ENCODE measurements at places on chromosomes 11 and 22.
A peak's percentile ranks its signal among the peaks of the same experiment; 100 is the strongest.

GRCh38 chr11:114606003-114606801 is 10.6 kb upstream of the NXPE4 start:
- no peak for DNase-seq

DNA sequence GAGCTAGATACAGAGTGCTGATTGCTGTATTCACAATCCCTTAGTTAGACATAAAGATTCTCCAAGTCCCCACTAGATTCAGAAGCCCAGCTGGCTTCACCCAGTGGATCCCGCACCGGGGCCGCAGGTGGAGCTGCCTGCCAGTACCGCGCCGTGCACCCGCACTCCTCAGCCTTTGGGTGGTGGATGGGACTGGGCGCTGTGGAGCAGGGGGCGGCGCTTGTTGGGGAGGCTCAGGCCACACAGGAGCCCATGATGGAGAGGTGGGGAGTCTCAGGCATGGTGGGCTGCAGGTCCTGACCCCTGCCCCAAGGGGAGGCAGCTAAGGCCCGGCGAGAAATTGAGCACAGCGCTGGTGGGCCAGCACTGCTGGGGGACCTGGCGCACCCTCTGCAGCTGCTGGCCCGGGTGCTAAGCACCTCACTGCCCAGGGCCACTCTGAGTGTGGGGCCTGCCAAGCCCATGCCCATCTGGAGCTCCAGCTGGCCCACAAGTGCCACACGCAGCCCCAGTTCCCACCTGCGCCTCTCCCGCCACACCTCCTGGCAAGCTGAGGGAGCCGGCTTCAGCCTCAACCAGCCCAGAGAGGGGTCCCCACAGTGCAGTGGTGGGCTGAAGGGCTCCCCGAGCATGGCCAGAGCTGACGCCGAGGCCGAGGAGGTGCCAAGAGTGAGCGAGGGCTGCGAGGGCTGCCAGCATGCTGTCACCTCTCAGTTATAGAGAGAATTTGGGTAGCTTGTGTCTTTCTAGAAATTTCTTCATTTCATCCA is 417.6 kb downstream of the METTL15 start:
- DNase-seq: no peak

DNA sequence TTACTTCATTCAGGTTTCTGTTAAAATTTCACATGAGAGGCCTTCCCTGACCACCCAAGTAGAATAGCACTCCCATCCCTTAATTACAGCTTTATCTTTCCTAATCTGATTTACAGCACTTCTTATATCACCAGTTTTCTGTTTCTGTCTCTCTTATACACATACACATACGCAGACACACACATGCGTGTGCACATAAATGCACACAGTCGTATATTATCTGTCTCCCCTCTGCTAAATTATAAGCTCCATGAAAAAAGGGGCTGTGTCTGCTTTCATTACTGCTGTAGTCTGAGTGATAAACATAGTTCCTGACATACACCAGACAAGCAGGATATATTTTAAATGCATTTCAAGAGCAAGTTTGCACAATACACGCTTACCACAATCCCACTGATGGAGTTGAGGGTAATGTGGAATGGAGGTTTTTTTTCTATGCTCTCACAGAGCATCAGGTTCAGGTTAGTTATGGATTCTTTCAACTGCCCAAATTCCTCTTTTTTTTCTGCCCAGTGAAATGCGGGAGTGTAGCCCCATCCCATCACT is 13.7 kb upstream of the TOP3B start:
- no peak for DNase-seq

GRCh38 chr11:18768472-18768901 is 23.1 kb downstream of the PTPN5 start:
- DNase-seq: no peak

DNA sequence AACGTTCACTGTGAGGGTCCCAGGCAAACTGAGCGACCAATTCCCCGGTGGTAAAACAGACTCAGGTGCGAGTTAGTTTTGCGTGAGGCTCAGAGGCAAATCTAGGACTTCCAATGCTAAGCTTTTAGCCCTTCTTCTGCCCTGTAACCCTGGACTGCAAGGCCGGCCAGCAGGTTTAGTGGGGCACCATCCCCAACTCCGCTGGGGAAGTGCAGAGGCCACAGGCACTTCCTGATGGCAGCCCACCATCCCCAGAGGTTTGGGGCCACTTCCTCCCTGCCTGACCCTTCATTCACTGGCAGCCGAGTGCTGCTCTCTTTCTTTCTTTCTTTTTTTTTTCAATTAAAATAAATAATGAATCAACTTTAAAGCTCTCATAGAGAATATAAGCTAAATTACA is 124.6 kb upstream of the B3GAT1 start:
- no peak for DNase-seq

- DNase-seq: no peak
Observed at GRCh38 chr11:127037596-127037995, 37.0 kb upstream of the KIRREL3 start.

GRCh38 chr11:92892802-92893684 is 76.4 kb upstream of the MTNR1B start:
- DNase-seq: no peak

- peak; percentile 90 for DNase-seq
Observed at GRCh38 chr22:39170825-39171622, 18.5 kb upstream of the CBX7 start.

DNA sequence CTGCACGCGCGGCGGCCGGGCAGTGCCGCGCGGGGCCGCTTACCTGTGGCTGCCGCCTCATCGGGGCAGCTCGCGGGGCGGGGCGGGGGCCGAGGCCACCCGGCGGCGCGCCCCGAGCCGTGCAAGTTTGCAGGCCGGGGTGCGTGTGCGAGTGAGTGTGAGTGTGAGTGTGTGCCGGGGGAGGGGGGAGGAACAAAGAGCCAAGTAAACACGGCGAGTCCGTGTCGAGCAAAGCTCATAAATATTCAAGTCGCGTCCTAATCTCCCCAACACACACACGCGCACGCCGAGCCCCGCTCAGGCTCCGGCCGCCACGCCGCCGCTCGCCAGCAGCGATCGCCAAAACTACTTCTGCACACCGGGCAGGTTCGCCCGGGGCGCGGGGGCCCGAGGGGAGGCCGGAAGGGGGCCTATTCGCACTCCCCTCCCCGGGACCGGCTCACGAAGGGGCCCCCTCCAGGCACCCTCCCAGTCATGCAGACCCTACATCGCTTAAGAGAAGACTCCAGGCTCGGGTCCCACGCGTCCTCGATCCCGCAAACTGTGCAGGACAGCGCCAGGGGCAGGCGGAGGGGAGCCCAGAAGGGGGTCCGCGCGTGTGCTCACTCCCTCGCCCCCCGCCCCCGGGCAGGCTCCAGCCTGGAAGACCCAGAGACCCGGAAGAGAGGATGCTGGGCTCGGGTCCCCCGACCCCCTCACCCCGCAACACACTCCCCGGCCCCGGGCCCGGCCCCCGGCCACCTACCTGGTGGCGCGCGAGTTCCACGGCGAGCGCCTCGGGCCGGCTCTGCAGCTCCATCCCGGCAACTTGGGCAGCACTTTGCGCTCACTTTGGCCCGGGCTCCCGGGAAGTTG is 827 bp downstream of the PHF21B start:
- no peak for DNase-seq

DNA sequence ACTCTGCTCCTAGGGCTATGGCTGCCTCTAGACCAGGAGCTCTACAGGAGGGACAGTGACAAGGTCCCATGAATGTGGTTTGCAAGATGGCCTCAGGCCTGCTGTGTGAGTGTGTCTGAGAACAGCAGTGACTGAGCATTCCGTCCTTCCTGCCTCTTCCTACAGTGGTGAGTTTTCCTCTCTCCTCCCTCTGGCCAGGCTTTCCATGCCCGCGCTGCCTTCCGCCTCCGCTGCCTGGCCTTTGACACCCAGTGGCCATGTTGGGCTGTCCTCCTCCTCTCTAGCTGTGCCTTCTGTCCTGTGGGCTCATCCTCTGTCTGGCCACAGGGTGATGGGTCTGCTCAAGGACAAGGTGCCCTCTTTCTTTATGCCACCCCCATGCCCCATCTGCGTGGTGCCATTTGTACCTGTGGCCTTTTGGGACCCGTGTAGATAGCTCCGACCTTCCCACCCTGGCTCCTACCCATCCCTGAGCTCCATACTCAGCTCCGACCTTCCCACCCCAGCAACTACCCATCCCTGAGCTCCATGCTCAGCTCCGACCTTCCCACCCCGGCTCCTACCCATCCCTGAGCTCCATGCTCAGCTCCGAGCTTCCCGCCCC is 970.4 kb downstream of the BRD1 start:
- no peak for DNase-seq

DNA sequence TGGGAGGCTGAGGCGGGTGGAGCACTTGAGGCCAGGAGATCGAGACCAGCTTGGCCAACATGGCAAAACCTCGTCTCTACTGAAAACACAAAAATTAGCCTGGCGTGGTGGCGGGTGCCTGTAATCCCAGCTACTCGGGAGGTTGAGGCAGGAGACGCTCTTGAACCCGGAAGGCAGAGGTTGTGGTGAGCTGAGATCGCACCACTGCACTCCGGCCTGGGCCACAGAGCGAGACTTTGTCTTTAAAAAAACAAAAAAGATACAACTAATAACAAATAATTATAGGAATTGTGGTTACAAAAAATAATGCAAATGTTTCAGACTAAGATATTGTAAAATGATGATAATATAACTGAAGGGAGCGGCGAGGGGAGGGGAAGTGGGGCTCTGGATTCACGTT is 90.3 kb upstream of the RTL6 start:
- DNase-seq: no peak

DNA sequence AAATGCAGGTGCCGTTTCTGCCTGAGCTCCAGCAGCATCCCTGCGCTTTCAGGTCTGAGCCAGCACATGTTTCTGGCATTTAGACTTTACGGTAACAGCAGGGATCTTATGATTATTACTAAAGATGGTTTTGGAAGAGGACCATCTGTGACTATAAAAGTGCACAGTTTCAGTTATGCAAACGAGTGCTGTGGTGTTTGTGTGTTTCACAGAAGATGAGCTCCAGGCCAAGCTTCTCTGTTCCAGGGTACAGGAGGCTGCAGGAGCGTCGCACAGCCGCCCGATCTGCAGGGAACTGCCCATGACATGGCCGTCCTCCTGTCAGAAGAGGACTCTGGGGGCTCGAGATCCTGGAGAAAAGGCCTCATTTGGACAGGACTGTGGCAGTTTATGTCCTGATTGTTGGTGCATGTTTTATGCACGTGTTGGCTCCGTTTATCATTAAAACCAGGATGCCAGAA is 297.3 kb downstream of the TBC1D22A start:
- DNase-seq: no peak

DNA sequence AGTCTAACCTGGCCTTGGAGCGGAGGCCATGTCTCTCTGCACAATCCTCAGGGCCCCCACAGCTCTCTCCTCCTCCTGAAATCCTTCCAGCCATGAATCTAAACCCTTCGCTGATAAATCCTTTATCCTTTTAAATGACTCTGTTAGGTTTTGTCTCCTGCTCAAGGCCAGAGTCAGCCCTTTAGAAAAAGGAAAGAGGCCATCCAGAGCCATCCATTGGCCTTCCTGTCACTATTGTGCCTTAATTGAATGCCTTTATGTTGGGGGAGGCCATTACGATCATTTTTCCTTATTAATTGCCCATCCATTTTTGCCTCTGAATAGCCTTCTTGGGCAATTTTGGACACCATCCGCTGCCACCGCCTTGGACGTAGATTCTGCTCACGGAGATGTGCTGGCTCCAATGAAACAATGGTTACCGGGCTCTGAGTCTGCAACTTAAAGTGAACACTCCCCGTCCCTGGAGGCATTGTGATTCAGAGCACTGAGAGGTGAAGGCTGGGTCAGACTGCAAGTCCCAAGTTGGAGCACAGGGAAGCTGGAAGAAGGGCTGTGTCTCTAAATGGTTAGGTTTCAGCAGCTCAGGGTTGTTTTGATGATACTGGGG is 213.0 kb upstream of the E2F8 start:
- no peak for DNase-seq

DNA sequence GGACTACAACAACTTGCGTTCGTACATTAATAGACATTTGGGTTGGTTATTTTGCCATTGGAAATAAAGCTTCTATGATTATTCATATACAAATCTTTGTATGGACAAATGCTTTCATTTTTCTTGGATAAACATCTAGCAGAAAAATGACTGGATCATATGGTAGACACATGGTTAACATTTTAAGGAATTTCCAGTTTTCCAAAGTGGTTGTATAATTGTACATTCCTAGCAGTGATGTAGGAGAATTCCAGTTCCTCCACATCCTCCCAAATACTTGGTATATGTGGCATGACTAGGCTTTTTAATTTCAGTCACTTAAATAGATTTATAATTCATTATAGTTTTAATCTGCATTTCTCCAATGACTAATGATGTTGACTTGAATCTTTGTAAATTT is 246.2 kb upstream of the NCAM1 start:
- DNase-seq: no peak

DNA sequence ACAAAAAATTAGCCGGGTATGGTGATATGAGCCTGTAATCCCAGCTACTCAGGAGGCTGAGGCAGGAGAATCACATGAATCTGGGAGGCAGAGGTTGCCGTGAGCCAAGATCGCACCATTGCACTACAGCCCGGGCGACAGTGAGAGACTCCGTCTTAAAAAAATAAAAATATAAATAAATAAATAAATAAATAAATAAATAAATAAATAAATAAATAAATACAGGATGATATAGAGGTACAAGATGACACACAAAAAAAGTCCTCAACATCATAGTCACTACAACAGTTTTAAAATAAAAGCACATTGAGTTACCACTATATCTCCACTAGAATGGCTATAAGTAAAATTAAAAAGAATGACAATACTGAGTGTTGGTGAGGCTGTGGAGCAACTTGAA is 97.8 kb downstream of the ALX4 start:
- DNase-seq: no peak

GRCh38 chr22:39236321-39237317 is 8.2 kb downstream of the PDGFB start:
- DNase-seq: no peak

GRCh38 chr11:134267461-134267860 is 8.7 kb upstream of the GLB1L3 start:
- no peak for DNase-seq

DNA sequence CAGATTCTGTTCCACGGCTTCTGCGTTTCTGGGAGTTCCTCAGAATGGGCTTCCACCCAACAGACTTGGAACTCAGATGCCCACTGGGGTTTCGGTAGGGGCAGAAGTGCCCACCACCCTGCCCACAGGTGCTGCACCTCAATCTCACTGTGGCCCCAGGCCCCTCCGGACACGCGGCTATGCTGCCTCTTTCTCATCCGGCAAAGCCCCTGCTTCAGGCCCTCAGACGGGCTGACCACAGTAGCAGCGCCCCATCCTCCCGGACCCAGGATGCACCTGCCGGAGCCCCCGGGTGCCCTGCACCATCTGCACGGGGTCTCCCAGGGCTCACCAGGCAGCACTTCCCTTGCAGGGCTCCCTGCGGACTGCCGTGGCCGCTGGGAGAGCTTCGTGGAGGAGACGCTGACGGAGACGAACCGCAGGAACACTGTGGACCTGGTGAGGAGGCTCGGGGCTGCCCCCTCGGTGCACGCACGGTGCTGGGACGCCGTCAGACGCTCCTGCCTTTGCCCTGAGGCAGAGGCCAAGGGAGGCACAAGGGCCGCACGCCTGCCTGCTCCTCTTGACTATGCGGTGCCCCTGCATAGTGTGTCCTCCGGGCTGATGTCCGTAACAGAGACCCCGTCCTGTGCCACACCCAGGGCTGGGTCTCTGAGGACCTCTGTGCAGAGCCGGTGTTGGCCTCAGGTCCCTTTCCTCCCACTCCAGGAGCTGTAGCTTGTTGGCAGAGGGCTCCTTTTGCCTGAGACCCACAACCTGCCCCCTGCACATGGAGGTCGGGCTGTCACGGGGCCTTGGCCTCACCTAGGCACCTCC is 38.6 kb downstream of the SBF1 start:
- DNase-seq: no peak

GRCh38 chr11:29634244-29634643 is 382.6 kb downstream of the KCNA4 start:
- DNase-seq: no peak

- DNase-seq: no peak
Observed at GRCh38 chr22:29786031-29786430, 18.9 kb downstream of the UQCR10 start.
